Panc1 (cell line): ENCODE measurements at places on chromosomes 4 and X. TPM values are rescaled to one million over a fixed set of nuclear protein-coding genes. Genes with fewer than 3 reads are reported as not detected.

The NLGN4X gene
- not detected for total RNA-seq

The MFSD8 gene
- 15.1 TPM for total RNA-seq

The SPANXB1 gene
- total RNA-seq: not detected

The GLA gene
- total RNA-seq: 115 TPM

The MAGEA11 gene
- not detected for total RNA-seq

The SLC9A7 gene
- total RNA-seq: 80.4 TPM

GRCh38 chrX:153576961-153577360 lies 22.0 kb downstream of the CCNQ start:
- H3K36me3 ChIP-seq: no peaks in the 10 kb centered on the region
- no peaks in the 10 kb centered on the region for H3K27me3 ChIP-seq

DNA sequence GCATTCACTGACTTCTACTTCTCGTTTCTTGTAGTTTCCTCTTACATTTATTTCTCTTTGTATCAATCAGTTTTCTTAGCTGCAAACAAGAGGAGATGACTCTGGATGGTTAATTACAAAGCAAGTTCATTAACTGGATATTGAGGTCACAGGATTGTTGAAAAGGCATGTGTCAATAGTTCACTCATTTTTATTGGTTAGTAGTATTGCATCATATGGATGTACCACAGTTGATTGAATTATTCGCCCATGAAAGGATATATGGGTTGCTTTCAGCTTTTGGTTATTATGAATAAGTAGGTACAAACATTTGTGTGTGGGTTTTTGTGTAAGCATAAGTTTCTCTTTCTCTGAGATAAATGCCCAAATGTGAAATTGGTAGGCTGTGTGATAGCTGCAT lies 21.8 kb upstream of the ARHGEF6 start:
- no peak overlapping the region for H3K4me3 ChIP-seq
- no peaks in the 10 kb centered on the region for H3K4me1 ChIP-seq
- H3K27me3 ChIP-seq: no peaks in the 10 kb centered on the region
- no peaks in the 10 kb centered on the region for H3K36me3 ChIP-seq

- H3K4me3 ChIP-seq: no peak overlapping the region
- H3K27me3 ChIP-seq: no peaks in the 10 kb centered on the region
- no peak overlapping the region for H3K27ac ChIP-seq
- H3K4me1 ChIP-seq: no peaks in the 10 kb centered on the region
Measured at GRCh38 chr4:76712564-76712963, 185.4 kb downstream of the SOWAHB start.

GRCh38 chr4:52617336-52618020 lies 41.6 kb downstream of the USP46 start:
- no peak for DNase-seq
- no peaks in the 10 kb centered on the region for H3K27me3 ChIP-seq
- no peaks in the 10 kb centered on the region for H3K36me3 ChIP-seq
- H3K4me1 ChIP-seq: no peaks in the 10 kb centered on the region

DNA sequence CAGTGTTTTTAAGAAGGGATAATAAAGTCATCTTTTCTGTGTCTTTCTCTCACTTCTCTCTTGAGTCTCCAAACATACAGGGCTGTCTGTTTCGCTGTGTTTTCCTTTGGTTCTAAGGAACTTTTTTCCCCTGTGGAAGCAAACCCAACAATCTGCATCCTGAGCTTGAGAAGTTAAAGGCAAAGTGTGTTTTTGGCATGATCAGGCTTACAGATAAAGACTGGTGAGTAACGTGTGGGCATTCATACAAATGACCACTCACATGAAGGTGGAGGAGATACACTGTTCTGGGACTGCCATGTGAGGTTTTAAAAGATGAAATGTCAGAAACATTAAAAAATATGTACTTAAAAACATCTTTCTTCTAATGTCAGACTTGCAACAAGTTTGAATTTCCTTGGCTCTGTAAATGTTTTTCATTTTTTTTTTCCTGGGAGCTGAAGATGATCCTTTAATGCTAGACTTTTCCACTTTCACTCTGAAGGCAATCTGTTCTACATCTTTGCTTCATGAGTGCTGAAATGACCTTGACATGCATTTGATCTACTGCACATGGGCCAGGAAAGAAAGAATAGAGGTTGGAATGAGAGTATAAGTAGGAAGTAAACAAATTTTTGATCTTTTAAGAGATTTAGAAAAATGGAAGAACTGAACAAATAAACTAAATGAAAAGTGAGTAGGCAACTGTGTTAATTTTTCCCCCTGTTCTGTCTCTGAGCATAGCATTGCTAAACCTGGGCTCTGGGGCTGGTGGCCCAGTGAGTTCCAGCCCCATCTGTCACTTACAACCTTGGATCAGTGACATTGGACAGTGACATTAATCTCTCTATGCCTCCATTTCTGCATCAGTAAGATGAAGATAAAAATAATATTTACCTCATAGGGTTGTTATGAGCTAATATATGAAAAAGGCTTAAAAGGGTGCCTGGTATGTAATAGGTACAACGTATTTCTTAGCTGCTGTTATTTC lies 151.1 kb upstream of the TBC1D9 start:
- H3K4me1 ChIP-seq: no peaks in the 10 kb centered on the region
- H3K27ac ChIP-seq: no peak overlapping the region
- H3K36me3 ChIP-seq: no peaks in the 10 kb centered on the region
- no peaks in the 10 kb centered on the region for H3K27me3 ChIP-seq
- no peak overlapping the region for H3K4me3 ChIP-seq

GRCh38 chr4:98602270-98602669 lies 56.1 kb downstream of the TSPAN5 start:
- H3K27ac ChIP-seq: no peak overlapping the region
- no peaks in the 10 kb centered on the region for H3K27me3 ChIP-seq
- no peaks in the 10 kb centered on the region for H3K36me3 ChIP-seq
- H3K4me1 ChIP-seq: no peaks in the 10 kb centered on the region
- DNase-seq: no peak

- H3K4me3 ChIP-seq: no peak overlapping the region
- no peak overlapping the region for H3K27ac ChIP-seq
- H3K27me3 ChIP-seq: no peaks in the 10 kb centered on the region
- DNase-seq: no peak
Measured at GRCh38 chr4:40915318-40916217, 165.8 kb downstream of the NSUN7 start.

DNA sequence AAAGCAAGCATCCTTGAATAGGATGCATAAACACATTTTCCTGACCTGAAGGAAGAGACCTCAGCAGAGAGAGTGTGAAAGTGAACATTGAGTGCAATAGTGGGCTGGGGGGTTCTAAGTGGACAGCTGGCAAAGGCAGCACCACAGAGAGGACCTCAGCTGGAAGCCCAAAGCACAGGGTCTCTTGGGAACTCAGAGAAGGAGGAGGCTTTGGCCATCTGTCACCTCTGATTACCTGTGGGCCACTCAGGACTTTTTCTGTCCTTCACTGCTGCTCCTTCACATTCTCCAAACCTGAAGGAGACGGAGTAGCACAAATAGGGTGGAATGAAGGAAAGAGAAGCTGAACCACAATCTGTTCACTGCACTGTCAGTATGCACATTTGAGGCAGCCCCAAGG lies 37.9 kb upstream of the FAT4 start:
- no peak overlapping the region for H3K27ac ChIP-seq
- H3K27me3 ChIP-seq: no peaks in the 10 kb centered on the region
- H3K4me1 ChIP-seq: no peaks in the 10 kb centered on the region
- DNase-seq: no peak
- no peak overlapping the region for H3K4me3 ChIP-seq

DNA sequence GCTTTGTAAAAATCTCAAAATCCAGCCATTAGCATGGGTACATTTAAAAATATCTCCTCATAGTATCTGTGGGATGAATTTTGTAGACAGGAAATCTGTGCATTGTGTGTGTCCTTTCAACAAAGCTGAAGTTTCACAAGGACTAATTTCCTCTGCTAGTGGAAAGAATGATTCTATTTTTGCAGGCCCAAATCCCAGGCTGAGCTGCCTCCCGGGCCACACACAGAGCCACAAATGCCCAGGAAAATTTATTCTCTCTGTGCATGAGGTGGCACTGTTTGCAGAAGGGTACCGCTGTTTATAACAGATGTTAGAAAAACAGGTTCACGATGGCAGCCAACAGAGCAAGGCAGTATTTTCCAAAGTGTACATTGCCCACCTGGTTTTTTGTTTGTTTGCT lies 11.0 kb upstream of the VCX3B start:
- DNase-seq: no peak
- H3K27me3 ChIP-seq: no peaks in the 10 kb centered on the region
- no peak overlapping the region for H3K27ac ChIP-seq
- no peak overlapping the region for H3K4me3 ChIP-seq
- H3K4me1 ChIP-seq: no peaks in the 10 kb centered on the region

DNA sequence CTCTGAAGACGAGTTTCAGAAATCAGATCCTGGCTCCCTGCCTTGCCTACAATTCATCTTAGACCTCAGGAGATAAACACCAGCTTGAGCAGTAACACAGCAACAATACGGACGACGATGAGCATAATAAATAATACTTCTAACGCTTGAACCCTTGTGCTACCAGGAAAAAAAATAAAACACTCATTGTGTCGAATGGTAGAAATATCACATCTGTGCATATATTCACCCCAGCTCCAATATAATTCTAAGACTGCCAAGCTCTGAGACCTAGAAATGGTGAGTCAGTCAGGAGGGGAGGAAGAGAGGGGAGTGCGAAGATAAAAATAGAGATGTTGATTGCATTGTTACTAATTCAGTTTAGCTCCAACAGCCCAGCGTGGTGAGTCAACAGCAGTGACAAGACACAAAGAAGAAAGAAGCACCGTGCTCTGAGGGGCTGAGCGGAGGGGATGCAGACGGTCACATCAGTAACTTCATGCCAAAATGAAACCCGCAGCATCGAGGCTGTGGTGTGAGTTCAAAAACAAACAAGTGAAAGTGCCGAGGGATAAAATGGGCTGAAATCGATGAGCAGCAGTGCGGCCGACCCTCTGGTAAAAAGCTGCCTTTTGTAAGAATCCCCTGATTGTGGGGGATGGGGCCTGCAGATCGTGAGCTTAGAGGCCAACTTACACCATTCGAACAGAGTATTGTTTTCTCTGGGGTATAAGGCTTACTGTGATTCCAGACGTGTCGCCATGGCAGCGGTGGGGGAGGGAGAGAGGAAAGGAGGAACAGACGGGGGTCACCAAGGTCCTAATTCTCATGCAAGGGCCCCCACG lies 150.4 kb downstream of the MGST2 start:
- H3K4me1 ChIP-seq: no peaks in the 10 kb centered on the region
- no peak overlapping the region for H3K4me3 ChIP-seq
- H3K27me3 ChIP-seq: no peaks in the 10 kb centered on the region
- no peak overlapping the region for H3K27ac ChIP-seq

GRCh38 chr4:8093587-8094274 lies 64.9 kb downstream of the ABLIM2 start:
- DNase-seq: no peak
- no peaks in the 10 kb centered on the region for H3K36me3 ChIP-seq
- no peak overlapping the region for H3K27ac ChIP-seq
- H3K4me3 ChIP-seq: no peak overlapping the region

GRCh38 chrX:135308345-135308855 lies 880 bp upstream of the ETDC start:
- H3K4me3 ChIP-seq: no peak overlapping the region
- H3K36me3 ChIP-seq: no peaks in the 10 kb centered on the region
- no peak overlapping the region for H3K27ac ChIP-seq

DNA sequence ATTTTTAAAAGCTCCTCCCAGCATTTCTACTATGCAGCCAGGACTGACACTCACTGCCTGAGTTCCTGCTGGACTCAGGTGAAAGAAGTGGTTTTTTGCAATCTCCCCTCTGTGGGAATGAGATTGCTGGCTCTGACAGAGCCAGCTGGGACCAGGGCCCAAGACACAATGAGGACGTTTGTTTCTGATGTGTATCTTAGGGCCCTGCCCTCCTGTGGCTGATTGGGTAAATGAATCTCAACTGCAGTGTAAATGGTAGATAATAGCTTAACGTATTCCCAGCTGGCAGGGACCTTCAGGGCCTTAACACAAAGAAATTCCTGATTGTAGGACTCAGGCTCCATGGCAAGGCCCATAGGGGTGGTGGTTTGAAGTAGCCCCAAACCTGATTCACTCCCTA lies 85.8 kb upstream of the PRPS1 start:
- no peaks in the 10 kb centered on the region for H3K4me1 ChIP-seq
- H3K27ac ChIP-seq: no peak overlapping the region
- no peaks in the 10 kb centered on the region for H3K36me3 ChIP-seq
- DNase-seq: no peak
- no peak overlapping the region for H3K4me3 ChIP-seq

DNA sequence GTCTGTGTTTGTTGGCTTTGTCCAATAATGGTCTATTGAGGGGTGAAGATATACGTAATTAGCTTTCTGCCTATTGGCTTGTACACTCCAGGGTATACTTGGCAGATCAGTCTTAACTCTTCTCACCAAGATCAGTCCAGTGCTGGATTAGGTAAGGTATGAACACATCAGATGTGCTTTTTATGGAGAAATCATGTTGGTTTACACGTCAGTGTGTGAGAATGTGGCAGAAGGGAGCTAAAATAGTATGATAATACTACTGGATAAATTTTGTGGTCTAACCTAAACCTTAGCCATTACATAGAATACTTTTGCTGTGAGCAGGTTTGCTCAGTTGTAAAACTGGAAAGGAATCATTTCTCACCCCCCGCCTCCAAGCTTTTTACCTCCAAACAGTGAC lies 4.2 kb downstream of the PDHA1 start:
- H3K27me3 ChIP-seq: no peaks in the 10 kb centered on the region
- no peak for DNase-seq
- no peaks in the 10 kb centered on the region; the same call in 1 of the 2 replicates for H3K36me3 ChIP-seq
- no peak overlapping the region for H3K4me3 ChIP-seq

DNA sequence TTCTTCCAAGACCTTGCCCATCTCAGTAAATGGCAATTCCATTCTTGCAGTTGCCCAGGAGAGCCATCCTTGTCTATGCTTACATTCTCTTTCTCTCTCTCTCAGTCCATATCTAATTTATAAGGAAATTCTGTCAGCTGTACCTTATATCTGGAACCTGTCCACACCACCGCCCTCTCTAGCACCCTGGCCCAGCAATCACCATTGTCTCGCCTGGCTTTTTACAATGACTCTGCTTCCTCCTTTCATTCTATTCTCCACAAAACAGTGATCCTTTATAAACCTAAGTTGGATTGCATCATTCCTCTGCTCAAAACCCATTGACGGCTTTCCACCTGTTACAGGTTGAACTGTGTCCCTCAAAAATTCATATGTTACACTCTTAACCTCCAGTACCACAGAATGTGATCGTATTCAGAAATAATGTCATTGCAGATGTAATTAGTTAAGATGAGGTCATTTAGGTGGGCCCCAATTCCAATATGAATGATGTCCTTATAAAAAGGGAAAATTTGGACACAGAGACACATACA lies 31.3 kb downstream of the APBB2 start:
- no peaks in the 10 kb centered on the region for H3K27me3 ChIP-seq
- no peak overlapping the region for H3K27ac ChIP-seq
- H3K4me3 ChIP-seq: no peak overlapping the region
- H3K4me1 ChIP-seq: peaks cover 22% of the 10 kb centered on the region
- no peaks in the 10 kb centered on the region for H3K36me3 ChIP-seq
- DNase-seq: no peak
